ENCODE measurements at places on chromosomes 5 and 9.
A peak's percentile ranks its signal among the peaks of the same experiment; 100 is the strongest.

DNA sequence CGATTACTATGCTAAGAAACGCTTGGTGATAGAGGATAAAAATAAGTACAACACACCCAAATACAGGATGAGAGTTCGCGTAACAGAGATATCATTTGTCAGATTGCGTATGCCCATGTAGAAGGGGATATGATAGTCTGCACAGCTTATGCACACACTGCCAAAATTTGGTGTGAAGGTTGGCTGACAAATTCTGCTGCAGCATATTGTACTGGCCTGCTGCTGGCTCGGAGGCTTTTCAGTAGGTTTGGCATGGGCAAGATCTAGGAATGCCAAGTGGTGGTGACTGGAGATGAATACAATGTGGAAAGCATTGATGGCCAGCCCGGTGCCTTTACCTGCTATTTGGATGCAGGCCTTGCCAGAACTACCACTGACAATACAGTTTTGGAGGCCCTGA, 208.4 kb downstream of the PDZD2 start:
- no peak for DNase-seq

- DNase-seq: no peak
Measured at GRCh38 chr9:27589462-27589861, 16.2 kb upstream of the C9orf72 start.

DNA sequence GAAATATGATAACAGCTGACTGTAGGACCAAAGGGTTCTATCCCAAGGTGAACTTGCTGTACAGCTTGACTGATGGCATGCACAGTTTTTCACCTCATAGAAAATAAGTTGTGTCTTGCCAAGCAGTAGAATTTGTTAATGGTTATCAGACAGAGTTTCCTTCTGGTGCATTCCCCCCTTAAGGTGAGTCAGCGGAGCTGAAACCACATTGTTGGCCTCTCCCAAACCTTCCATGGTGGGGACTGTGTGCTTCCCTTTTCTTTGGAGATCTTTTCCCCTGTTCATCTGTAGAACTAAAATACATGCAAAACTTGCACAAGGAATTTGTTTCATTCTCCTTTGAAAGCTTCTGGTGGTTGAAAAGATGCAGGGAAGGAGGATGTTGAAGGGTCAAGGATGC, 179.8 kb downstream of the FGF1 start:
- no peak for DNase-seq

DNA sequence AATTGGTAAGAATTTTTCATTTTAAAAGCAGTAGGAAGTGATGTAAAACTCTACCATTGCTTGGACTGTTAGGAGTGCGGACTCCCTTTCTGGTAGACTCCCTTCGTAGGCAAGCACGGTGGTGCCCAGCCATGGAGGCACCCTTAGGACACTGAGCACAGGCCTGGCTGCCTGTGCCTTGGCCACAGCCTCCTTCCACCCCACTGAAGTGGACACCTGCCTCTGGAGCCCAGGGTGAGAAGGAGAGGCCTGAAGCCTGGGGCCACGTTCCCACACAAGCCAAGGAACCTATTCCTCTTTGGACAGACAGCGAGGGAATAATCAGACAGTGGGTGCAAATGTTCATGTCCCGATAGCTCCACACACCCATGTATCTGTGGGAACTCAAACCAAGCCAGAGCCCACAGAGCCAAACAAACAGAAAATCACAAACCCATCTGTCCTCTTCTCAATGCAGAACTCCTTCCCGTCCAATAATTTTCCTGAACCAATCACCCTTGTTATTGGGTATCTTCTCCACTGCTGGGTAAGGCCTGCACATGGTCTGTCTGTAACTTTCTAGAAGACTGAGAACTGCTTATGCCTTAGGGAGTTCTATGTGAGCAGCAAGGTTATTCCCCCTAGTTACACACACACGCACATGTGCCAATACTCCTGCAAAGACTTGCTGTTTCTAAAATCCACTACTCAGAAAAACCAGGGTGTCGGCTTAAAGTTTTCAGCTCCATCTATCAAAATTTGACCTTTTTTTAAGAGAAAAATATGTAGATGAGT, 45.2 kb downstream of the UBE2QL1 start:
- no peak for DNase-seq

GRCh38 chr5:132481596-132482211, 8.9 kb downstream of the IRF1 start:
- no peak for DNase-seq

DNA sequence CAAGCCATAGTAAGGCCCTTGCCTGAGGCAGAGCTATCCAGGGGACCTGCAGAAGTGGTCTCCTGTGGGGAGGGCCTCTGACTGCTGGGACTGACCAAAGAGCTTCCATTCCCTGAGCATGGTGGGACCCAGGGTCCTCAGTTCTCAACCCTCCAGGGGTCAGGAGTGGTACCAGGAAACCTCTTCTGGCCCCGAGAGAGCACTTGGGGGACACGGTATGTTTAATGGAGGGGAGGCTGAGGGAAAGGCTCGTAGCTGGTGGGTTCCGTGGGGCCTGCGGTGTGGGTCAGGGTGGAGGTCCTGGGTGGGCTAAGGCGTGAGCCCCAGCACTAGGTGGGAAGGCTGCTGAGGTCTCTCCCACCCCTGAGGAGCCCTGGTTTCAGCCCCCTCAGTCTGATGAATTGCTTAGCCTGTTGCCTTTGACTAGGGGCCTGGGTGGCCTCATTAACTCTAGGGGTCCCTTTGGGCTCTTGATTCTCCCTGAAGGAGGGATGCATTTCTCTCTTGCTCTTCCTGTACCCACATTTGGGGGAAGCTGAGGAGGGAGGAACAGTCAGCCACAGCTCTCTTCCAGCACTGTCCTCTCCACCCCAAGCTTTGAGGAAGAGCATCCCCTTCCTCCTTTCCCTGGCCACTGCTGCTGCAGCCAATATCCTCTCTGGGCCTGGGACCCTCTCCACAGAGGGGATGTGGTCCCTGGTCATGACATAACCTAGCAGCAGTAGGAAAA, 34.0 kb downstream of the CSF1R start:
- no peak for DNase-seq

GRCh38 chr5:156774273-156774672, 75.8 kb upstream of the PPP1R2B start:
- DNase-seq: no peak

DNA sequence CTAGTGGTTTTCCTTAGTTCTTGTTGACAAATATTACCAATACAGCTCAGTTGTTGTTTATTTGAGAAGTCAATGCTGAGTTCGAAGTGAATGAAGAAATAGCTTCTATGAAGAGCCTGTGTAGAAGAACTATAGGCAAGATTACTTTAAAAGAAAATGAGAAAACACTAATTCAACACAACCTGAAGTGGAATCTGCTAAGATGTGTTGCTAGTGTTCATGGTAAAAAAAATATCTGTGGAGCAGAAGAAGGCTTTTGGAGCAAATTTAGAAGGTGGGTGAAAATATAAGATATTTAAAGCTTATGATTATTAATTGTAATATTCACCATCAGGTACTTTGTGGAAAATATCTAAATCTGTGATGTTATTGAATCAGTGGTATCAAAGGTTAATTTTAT, 2.5 kb upstream of the DOCK2 start:
- DNase-seq: no peak

- no peak for DNase-seq
Measured at GRCh38 chr9:112852741-112853504, 37.8 kb downstream of the SLC46A2 start.

- DNase-seq: no peak
Measured at GRCh38 chr5:76927961-76928360, 24.9 kb upstream of the CRHBP start.

- DNase-seq: no peak
Measured at GRCh38 chr5:149213264-149213880, 58.3 kb upstream of the AFAP1L1 start.

- DNase-seq: peak; percentile 49
Measured at GRCh38 chr9:17462869-17463464, 115.9 kb upstream of the SH3GL2 start.

- DNase-seq: peak; percentile 2
Measured at GRCh38 chr5:107805824-107806223, 135.1 kb upstream of the EFNA5 start.

GRCh38 chr9:13447843-13448422, 168.4 kb upstream of the MPDZ start:
- DNase-seq: no peak

DNA sequence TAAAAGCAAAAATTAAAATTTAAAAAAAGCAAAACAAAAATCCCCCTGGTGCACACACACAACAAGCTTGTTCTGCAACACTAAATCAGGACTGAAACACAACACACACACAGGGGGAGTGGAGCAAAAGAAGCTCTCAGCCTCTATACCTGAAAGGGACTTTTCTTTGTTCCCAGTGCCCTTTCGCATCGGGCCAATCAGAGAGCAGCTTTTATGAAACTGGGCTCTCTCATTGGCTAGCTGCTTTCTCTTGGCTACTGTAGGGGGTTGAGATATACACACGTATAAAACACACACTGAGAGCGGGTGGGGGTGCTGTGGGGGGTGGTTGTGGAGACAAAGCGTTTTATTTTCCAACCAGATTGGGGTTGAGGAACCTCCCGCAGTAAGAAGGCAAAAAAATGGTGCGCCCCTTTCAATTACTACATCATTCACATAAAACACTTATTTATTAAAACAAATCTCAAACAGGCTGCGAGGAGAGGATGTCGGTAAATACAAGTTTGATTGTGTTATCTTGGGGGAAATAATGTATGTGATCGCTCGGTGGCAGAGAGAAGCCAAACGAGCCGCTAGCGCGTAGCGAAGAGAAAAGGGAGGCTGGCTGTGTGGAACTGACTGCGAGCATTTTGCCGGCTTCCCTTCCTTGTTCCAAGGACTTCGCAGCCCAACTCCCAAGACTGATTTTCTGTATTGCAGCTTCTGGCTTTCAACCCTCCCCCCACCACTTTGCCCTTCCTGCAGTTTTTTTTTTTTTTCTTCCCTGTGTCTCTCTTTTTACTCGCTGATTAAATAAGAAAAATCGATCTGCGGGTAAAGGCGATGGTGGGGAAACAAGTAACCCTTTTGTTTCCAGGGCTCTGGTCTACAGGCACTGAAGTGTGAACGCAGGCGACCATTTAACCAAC, 2.5 kb upstream of the ZNF608 start:
- peak; percentile 86 for DNase-seq

DNA sequence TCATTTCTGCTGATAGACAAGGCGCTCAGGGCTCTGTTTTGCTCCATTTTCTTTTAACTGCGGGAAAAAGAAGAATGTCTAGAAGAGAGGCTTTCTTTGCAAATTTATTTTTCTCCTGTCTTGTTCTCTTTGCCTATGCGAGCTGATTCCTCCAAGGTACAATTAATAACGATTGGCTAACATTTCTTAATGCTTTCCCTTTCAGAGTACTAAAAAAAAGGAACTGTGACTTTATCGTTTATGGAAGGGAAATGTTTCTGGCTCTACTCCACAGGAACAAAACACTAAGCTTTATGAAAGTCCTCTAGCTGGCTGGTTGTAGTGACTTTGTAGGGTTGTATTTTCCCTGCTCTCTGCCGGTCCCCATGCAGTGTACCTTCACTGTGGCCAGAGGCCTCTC, 11.7 kb downstream of the NSG2 start:
- no peak for DNase-seq

- DNase-seq: no peak
Measured at GRCh38 chr5:4005335-4005734, 409.7 kb downstream of the IRX1 start.

DNA sequence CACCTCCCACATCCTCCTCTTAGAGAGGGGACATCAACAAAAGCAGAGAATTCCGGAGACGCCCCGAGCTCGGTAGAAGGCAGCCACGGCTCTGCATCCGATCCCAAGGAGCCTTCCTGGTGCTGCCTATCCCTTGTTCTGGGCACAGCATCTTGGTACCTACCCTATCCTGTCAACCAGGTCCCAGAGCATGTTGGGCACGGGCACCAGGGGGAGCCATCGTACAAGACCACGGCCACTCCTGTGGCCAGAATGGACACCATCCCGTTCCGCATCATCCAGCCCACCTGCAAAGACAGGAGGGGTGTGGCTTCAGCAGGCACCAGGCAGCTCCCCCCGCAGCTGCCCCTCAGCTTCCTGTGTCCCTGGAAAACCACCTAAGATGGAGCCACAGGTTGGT, 62.7 kb upstream of the ZNF354A start:
- DNase-seq: peak; percentile 6

DNA sequence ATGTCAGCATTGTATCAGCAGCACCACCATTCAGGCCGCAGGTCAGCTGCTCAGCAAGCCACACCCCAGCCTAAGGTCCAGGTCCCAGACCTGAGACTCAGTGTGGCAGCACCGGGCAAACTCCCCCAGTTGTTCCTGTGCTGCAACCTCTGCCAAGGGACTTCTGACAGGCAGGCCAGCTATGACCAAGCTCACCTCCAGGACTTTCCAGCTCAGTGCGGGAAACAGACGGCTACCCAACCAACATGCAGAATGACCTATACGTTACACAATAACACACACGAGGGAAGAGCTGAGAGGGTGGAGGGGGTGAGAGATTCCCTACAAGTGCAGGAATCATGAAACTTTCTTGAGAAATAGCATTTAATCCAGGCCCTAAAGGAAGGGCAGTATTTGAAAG, 143.7 kb downstream of the FSTL4 start:
- DNase-seq: no peak

DNA sequence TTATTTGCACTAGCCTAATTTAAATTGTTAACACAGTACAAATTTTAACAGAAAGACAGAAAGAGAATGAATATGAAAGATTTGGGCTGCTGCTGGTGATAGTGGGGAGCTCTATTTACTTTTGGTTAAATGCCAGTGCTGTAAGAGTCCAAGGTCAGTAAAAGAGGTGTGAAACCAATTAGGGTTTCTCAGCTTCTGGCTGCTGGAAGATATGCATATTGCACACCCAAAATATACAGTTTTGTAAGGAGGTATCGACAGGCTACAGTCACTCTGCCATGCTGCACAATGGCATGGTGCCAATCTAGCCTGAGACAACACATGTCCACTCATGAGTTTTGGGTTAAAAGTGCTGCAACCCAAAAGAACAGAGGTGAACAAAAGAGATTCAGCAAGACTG, 79.3 kb downstream of the PPP2R2B start:
- DNase-seq: no peak

DNA sequence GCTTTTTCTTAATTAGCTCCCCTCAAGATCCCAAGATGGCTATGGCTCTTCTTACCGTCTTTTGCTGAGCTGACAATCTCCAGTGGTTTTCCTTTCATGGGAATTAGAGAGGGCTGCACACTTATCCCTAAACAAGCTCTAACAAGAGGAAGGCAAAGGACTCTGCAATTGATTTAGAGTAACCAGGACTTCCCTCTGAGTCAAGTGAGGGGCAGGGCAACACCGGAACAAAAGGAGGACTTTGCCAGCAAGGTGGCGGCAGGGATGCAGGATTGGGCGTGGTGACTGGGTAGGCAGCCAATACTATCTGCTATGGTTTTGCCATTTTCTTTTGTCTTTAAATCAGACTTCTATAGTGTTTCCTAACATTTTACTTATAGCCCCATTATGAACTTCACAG, 9.8 kb downstream of the SLC44A1 start:
- no peak for DNase-seq

All from NCI-H1092 (cell line).